ENCODE measurements at places on chromosomes 3 and 15.

DNA sequence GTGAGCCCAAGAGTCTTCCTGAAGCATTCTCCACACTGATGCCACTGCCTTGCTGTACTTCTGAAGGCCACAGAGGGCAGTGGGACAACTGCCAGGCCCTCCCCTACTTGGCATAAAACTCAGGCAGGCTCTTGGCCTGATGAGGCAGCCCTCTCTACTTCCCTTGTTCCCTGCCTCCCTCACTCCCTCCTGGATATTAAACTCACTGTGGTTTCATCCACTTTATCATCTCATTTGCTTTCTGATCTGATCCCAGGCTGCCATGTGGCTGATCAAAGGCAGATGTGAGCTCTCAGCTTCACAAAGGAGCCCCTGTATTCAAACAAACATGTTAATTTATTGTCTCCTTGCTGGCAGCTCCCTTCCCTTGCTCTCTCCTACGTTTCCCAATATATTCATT, 533.5 kb downstream of the IGSF11 start:
- peak; percentile 22 for DNase-seq

DNA sequence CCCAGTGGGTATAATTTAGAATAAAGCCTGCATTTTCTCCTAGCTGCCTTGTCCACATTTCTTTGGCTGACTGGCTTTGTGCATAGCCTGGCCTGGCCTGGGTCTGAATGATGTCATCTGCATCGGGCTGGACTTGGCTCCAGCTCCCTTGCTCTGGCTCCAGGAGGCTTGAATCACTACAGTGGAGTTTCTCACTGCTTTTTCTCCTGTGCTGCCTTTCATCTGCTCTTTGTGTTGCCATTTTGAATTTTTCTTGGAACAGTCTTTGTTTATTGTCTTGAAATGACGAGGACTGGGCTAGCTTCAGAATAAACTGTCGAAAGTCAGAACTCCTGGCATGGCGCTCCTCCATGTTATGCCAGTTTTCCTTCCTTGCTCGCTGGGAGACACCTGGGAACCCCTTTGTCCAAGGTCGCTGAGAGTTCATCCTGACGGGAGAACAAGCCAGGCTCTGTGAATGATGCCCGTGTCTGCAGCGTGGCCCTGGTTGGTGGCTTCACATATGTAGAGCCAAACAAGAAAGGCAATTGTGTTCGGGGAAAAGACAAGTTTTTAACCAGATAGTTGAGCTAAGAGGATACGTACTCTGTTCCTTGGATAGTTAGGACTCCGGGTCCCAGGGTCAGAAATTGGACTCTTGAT, 258.9 kb downstream of the PDZRN3 start:
- no peak for DNase-seq

DNA sequence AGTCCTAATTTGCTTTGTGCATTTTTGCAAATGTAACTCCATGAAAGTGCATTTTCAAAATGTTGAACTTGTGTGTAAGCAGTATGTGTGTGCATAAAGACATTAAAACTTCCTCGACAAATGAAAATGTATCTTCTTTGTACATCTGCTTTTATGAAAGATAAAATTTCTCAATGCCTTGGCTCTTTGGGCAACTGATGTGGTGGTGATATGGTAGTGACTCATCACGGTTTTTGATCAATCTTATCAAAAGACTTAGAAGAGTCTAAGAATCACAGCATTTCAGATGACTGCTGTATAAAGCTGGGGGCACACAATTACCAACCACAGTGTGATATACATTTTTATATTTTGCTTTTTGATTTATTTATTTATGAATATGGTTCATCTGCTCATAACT, 5.4 kb upstream of the MASP1 start:
- no peak for DNase-seq

DNA sequence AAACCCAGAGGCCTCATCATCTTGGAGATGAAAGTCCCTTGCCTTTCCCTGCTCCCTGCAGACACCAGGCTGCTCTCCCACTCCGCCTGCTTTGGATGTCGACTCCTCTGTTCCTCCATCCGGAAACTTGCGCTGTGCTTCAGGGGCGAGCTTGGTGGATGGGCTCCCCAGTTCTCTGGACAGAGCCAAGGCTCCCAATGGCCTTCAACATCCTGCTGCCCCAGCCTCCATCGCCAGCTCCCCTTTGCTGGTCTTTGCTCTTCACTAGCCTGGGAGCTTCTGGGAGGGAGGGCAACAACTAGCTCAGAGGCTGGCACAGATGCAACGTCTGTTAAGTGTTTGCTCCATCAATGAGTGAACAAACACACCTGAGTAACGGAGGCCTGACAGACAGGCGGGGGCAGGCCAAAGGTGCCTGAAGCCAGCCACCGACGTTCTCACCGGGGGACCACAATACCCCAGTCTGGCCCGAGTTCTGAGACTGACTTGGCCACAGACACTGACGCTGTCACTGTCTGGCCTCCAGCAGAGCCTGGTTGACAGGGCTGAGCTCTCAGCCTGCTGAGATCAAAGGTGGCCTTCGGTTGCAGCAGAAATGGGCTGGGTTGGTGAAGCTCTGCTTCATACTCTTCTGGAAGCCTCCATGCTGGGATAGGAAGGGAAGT, 39.0 kb downstream of the RGMA start:
- no peak for DNase-seq

GRCh38 chr3:160210799-160211221, 14.4 kb upstream of the C3orf80 start:
- no peak for DNase-seq

DNA sequence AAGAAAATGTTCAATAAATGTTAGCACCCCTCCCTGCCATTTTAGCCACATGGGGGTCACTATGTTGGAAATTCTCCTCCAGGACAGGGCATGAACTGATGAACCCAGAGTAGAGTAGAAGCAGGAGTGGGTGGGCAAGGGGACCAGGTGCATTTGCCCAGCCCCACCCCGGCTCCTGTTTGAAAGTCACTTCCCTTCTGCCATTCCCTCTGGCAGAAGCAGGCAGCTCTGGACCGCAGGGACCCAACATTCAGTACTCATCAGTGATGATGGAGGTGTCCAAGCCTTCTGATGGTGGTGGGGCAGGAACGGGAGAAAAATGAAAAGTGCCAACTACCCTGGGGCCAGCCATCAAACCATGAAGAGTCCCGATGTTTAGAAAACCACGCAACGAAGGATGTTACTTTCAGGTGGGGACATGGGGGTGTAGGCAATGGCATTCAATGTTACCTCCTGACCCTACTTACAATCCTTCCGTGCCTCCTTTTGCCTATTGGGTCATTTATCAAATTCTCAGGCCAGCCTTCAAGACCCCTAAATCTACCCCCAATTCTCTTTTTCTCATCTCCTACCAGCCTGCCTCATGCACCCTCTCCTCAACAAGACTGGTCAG, 17.2 kb downstream of the UBAP1L start:
- no peak for DNase-seq

DNA sequence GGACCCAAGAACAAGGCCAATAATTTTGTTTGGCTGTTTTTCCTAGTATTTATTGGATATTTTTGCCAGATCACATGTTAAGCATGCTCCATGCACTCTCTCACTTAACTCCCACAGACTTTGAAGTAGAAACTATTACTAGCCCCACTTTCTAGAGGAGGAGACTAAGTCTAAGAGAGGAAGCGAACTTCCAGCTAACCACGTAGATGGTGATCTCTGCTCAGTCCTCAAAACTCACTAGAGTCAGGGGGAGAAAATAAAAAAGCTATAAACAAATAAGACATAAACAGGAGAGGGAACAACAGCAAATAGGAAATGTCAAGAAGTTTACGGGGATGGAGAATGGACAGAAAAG, 481.0 kb upstream of the PROK2 start:
- DNase-seq: no peak

Measured in right renal pelvis (tissue), 4 donors.